ENCODE measurements at places on chromosomes 11 and 22.
A peak's percentile ranks its signal among the peaks of the same experiment; 100 is the strongest.

GRCh38 chr11:44267006-44267749, 42.8 kb downstream of the ALX4 start:
- DNase-seq = no peak

- no peak for DNase-seq
Measured at GRCh38 chr11:44528103-44528502, 37.4 kb upstream of the CD82 start.

- DNase-seq = no peak
Measured at GRCh38 chr11:77075425-77075905, 8.7 kb downstream of the CAPN5 start.

GRCh38 chr22:49404576-49405241, 423.0 kb downstream of the BRD1 start:
- DNase-seq = no peak

- DNase-seq = no peak
Measured at GRCh38 chr11:43688394-43688793, 7.9 kb downstream of the HSD17B12 start.

GRCh38 chr11:14112721-14113120, 150.2 kb downstream of the SPON1 start:
- DNase-seq = no peak

DNA sequence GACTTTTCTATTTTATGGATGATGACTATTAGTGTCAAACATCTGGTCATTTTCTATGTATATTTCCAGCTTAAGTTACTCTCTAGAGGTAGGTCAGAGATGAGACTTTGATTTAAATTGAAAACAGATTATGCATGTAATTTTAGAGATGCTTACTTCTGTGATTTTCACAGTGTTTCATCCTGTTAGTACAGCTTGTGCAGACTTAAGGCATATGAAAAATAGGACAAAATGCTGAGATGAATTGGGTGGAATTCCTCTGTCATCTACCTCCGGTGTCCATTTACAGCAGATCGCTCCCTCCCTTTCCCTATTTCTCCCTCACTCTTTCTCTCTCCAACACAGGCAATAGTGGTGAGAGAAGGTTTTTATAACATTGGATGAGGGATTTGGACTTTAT, 14.1 kb downstream of the JAM3 start:
- no peak for DNase-seq

DNA sequence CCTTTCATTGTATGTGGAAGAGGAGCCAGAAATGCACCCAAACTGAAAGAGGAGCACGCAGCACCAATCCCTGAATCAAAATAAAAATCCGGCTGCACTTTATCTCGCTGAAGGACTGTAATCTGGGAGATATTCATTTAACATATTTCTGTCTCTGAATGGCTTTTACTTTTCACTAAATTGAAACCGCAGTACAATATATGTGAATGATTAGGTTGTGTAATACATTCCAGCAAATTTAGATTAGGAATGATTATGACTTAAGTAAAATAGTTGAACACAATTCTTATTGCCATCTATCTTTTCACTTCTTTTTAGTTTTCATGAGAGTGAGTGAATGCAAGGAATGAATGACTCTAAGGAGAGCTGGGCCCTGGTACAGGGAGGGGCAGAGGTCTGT, 232.1 kb downstream of the ST3GAL4 start:
- DNase-seq = no peak

DNA sequence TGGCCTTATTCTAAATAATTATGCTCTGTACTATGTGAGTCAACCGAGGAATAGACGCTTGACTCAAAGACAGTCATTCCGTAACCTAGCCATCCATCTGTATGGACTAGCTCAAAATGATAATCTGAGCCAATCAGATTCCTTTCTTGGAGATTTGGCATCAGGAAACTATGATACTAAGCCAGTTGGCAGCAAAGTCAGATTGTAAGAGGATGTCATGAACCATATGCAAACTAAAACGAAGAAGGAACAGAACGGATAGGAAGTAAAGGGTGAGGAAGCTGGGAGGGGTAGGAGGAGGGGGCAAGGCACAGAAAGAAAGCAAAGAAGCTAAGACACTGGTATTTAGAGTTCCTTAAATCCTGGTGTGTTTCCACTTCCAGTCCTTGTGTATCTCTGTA, 10.7 kb upstream of the SESN3 start:
- DNase-seq = no peak

- no peak for DNase-seq
Measured at GRCh38 chr11:126424471-126425039, 69.1 kb downstream of the ST3GAL4 start.

GRCh38 chr11:81495699-81496292, 1237.9 kb downstream of the FAM181B start:
- no peak for DNase-seq

GRCh38 chr11:28860893-28861292, 752.7 kb downstream of the METTL15 start:
- DNase-seq = no peak

DNA sequence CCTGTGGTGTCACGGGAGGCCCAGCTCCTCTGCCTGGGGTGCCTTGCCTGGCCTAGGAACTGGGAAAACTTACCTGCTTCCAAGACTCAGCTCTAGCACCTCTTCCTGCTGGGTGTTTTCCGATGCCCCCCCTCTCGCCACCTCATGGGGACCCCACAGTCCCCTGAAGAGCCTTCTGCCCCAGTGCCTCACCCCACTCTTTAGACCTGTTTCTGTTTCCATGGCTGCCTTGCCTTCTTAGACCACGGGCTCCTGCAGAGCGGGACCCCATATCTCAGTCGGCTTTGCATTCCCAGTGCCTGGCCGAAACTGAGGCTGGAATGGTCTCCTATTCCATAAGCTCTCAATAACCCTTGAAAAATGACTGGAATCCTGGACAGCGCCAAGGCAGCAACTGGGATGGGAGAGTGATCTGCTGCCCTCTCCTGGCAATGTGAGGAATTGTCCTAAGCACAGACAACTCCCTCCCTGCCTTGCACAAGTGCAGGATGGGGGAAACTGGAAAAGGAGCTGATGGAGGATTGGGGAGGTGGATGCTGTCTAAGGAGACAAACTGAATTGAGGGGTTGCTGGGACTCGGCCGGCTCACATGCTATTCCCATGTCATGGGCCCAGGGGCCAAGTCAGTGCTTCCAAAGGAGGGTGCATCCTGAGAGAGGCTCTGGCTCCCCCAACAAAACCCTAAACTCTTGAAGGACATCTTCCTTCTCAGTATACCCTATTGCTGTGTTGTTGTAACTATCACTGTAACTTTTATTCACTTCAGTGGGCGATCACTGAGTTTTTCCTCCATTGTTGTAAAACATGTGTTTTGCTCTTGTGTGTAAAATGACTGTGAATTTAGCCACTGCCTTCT, 26.6 kb upstream of the IL17RA start:
- peak; percentile 34 for DNase-seq

GRCh38 chr11:95521133-95521542, 268.4 kb downstream of the FAM76B start:
- no peak for DNase-seq

DNA sequence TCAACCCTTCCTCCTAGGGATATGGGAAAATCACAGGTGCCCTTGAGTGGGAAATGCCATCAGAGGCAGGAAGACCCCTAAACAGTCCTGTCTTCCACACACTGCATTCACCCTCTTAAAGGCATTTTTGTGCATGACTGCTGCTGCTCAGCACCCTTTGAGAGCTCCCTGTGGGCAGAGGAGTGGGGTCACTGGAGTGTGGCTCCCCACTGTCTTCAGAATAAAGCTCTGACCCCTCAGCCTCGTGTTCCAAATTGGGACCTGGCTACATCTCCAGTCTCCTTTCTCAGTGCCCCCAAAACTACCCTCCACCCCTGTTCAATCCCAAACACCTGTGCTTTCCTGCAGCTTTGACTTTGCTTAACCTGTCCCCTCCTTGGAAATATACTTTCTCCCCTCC, 46.6 kb downstream of the CHRDL2 start:
- no peak for DNase-seq

DNA sequence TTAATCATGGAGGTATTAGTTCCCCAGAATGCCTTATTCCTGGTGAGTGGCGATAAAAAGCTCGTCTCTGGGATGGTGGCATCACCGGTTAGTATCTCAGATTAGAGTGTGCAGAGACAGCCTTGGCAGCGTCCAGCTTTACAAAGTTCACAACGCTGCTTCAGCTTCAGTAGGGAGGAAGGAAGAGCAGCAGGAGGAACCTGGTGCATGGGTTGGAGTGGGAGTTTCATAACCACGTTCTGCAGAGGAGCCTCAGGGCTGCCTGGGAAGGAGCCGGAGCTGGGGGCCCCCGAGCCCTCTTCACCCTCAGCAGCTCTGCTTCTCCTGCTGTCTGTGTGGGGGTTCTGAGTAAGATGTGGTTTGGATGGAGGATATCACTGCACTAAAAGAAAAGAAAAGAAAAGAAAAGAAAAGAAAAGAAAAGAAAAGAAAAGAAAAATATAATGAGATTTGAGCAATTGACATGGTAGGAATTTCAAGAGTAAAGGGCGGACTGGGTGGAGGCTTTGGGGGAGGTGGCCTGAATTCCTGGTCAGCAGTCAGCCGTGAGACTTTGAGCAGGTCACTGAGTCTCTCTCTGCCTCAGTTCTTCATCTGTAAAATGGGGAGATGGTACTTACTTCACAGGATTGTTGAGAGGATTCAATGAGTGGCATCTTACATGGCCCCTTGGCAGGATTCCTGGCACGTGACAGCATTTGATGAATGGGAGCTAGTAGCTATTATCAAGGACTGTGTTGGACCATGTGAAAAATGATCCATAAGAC, 6.5 kb downstream of the ASPHD2 start:
- DNase-seq = no peak

Measured in CMK (cell line).